Activated naive CD4-positive, alpha-beta T cell treated with anti-CD3 and anti-CD28 coated beads, Interleukin-2, amount 10 ng/mL, durations not matched to agents 5 hours and 36 hours (primary cell): ENCODE measurements at places on chromosomes 12 and 14. TPM values are rescaled to one million over a fixed set of nuclear protein-coding genes. Genes with fewer than 3 reads are reported as not detected.

The MYH6 gene
- not detected for total RNA-seq

The NT5DC3 gene
- 5.1 TPM for total RNA-seq

The IL26 gene
- not detected for total RNA-seq

The AKAP3 gene
- total RNA-seq = 1.8 TPM

The SLC25A29 gene
- total RNA-seq = 3.7 TPM

The METTL3 gene
- total RNA-seq = 77.7 TPM

The PPP1R36 gene
- not detected for total RNA-seq

The KRT86 gene
- not detected for total RNA-seq

The LTB4R2 gene
- 21.0 TPM for total RNA-seq

The PCNX1 gene
- total RNA-seq = 46.5 TPM
